Activated CD4-positive, alpha-beta T cell treated with anti-CD3 and anti-CD28 coated beads, Interleukin-10, Interleukin-2, amounts not matched to agents 100 ng/mL and 50 ng/mL, durations not matched to agents 16 hours and 8 hours (primary cell): ENCODE measurements at places on chromosomes 3 and 15.

DNA sequence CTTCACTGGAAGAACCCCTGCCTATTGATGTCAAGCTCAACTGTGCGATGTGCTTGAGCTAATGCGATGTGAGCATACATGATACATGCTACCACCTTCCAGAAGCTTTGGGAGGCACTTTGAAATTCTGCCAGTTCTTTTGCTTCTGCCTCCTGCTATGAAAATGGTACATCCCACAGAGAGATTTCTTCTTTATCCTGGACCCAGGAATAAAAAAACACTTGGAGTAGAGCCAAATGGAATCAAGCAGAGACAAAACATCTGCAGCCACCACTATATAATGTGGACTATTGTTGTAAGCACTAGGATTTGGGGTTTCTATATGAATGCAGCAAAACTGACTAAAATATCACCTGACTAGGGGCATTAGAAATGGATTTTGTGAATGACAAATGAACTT, 119.9 kb upstream of the GAP43 start:
- DNase-seq = no peak

- DNase-seq = no peak
These were observed 107.7 kb downstream of the WDR76 start for GRCh38 chr15:43934480-43934879.

- DNase-seq = no peak
These were observed 29.2 kb downstream of the PLOD2 start for GRCh38 chr3:146131616-146132410.

DNA sequence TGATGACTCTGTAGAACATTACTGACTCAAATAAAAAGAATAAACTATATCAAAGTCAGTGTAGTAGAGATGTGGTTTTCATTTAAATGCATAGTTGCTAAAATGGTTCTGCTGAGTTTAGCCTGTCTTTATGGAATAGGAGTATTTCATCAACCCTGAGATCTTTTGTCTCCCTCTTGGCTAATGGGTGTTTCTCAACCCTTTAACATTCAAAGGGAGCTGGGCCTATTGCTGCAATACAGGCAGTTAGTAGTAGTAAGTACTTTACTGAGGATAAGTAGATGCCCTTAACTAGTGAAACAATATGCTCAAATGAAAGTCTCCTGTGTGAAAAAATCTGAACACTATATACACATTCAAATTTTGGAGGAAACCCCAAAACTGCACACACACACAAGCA, 184.7 kb upstream of the TTC14 start:
- DNase-seq = no peak

DNA sequence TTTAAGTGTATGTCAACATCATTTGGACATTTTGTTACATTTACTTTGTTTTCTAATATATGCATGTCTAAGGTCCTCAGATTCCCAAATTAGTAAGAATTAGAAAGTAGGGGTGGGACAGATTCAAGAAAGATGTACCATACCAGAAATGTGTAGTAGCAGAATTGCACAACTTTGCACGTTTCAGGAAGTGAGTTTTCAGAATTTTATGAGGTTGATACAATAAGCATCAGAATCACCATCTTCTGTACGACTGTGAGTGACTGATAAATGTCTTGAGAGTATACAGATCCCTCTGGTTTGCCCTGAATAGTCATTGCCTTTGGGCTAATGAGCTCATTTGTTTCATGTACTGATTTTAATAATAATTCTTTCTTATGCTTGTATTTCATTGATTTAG, 9.3 kb downstream of the ARIH2 start:
- peak; percentile 65 for DNase-seq

- no peak for DNase-seq
These were observed 425.2 kb upstream of the TBL1XR1 start for GRCh38 chr3:177622520-177622919.

- DNase-seq = no peak
These were observed 2.3 kb downstream of the OCA2 start for GRCh38 chr15:28096670-28097431.

- no peak for DNase-seq
These were observed 18.6 kb downstream of the ATP10A start for GRCh38 chr15:25844542-25844941.
